Activated CD8-positive, alpha-beta memory T cell treated with anti-CD3 and anti-CD28 coated beads for 1 hour (primary cell): ENCODE measurements at places on chromosomes 13 and 19.

GRCh38 chr19:29886586-29886985 lies 55.5 kb upstream of the URI1 start:
- DNase-seq = no peak

GRCh38 chr13:99962242-99962641 lies 9.3 kb downstream of the ZIC5 start:
- no peak for DNase-seq

DNA sequence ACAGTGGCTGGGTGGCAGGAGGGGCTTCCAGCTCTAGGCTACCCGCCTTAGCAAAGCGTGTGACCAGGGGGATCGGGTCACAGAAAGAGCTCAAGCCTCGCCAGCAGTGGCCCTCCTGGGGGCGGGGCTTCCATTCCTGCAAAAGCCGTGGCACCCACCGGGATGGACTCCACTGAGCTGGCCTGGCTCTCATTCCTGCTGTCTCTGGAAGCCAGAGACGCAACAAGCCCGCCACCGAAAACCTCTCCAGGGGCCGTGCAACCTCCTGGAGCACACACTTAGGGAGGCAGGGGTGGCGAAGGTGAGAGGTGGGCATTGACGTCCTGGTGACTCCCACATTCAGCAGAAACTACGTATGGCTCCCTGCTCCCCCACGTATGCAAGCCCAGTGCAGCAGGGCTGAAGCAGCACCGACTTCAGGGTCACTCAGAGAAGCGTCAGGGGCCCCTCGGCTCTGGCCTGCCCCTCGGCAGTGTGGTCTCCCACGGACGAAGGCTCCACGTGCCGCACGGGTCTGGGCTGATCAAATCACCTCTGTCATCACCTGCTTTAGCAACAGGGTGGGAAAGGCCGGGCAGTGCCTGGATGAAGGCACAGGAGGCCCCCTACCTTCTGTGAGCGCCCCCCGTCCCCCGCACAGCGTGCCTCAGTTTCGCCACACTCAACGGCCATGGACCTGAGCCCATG lies 3.1 kb downstream of the C19orf25 start:
- no peak for DNase-seq

DNA sequence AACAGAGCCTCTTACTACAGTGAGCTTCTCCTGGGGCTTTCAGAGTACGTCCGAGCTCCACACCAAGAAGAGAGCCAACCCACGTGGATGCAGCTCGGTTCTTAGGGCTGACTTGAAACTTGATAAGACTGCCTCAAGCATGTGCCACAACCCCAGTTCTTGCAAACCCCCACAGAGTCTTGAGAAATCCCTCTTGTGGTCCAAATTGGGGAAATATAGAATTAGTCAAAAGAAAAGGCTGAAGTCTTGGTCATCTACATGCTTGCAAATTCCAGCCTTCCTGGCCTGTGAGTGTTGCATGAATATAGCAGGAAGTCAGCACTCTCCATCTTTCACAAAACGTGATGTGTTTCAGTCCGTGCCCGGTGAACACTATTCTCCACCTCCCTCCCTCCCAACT lies 95.2 kb downstream of the GGACT start:
- DNase-seq = no peak

DNA sequence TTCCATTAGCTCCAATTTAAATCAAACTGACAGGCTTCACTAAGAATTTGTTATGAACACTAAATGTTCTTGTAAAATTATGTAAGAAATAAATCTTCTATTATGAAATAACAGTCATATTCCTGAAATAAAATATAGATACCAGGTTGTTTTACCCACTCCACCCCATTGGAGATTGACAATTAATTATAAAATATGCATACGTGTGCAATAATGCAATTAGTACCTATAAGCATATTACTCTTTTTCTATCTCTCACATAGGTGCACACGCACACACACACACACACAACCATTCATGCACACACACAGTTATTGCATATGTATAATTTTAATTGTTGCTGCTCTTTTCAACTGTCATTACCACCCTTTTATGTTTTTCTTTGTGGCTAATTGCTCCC lies 395.7 kb downstream of the SLITRK5 start:
- DNase-seq = no peak

GRCh38 chr13:68522184-68522583 lies 1292.0 kb upstream of the PCDH9 start:
- no peak for DNase-seq

GRCh38 chr19:35468637-35469036 lies 20.6 kb downstream of the FFAR2 start:
- DNase-seq = peak; percentile 46

GRCh38 chr19:38759590-38760003 lies 13.7 kb downstream of the LGALS7 start:
- no peak for DNase-seq

DNA sequence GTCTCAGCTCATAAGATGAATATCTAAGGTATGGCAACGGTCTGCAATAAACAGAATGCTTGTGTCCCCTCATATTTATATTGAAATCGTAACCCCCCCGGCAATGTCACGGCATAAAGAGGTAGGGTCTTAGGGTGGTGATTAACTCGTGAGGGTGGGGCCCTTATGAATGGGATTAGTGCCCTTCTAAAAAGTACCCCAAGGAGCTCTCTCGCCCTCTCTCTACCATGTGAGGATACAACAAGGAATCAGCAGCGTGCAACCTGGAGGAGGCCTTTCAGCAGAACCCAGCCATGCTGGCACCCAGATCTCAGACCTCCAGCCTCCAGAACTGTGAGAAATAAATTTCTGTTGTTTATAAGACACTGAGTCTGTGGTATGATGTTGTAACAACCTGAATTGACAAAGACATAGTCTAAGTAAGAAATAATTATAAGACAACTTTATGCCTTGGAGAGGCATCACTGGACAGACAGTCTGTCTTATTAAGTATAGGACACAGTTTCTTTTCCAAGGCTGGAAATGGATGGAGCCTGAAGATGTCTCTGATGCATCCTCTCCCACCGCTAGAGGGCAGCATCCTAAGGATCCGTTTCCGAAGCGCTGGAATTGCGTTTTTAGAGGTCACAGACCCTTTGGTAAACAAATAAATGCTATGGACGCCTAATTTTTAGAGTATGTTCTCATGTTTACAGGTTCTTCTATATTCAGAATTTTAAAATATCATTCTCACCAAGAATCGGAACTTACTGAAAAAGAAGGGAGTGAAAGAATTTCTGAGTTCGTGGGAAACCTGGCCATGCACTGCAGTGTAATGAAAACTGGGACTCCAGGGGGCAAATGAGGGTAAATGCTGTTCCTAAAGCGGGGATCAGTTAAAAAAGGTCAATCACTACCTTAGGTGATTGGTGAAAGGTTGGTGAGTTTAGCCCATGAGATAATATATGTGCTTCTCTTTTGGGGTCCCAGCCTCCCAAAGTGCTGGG lies 13.3 kb upstream of the LEUTX start:
- DNase-seq = no peak

DNA sequence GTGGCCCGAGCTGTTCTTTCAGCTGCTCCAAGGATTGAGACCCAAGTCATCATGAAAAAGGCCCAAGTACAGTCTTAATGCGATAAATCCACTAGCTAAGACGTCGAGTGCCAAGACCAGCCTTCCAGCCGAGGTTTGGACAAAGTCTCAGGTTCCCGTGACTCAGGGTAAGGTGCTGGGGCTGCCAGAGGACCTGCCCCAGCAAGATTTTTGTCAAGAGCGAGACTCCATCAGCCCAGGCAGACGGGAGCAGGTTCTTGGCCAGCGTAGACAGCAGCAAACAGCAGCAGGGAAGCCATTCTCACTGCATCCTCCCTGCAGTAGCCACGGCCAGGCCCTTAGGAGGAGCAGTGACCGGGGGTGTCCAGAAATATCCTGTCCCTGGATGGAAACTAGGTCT lies 3.4 kb downstream of the FEM1A start:
- no peak for DNase-seq

DNA sequence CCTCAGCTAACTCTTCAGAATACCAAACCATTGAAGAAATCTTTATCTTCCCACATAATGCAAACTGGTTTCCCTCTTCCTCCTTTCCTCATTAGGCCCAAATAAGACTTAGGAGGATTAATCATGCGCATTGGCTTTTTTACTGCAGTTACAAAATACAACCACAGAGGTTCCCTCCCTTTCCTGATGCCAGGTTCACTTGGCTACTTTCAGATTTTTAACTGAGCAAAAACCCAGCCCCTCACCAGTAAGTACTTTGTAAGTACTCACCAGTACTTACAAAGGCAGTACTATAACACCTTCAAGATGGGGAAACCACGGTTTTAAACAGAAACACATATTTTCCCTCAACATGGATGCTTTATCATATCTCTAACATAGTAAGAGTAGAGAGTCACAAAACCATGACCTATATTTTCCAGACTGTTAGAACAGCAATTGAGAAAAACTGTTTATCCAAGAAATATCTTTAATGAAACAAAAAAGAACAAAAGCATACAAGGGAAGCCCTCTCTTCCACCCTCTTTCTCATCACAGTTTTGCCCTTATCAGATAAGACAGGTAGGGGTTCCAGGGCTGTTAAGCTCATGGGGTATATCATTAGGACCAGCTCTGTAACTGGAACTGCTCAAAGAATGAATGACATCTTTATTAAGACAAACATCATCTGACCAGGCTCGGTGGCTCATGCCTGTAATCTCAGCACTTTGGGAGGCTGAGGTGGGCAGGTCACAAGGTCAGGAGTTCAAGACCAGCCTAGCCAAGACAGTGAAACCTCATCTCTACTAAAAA lies 12.7 kb downstream of the FOXO1 start:
- DNase-seq = no peak

- DNase-seq = no peak
Observed at GRCh38 chr13:77372275-77372674, 45.4 kb upstream of the MYCBP2 start.

GRCh38 chr13:106513025-106513983 lies 22.2 kb downstream of the EFNB2 start:
- DNase-seq = no peak

DNA sequence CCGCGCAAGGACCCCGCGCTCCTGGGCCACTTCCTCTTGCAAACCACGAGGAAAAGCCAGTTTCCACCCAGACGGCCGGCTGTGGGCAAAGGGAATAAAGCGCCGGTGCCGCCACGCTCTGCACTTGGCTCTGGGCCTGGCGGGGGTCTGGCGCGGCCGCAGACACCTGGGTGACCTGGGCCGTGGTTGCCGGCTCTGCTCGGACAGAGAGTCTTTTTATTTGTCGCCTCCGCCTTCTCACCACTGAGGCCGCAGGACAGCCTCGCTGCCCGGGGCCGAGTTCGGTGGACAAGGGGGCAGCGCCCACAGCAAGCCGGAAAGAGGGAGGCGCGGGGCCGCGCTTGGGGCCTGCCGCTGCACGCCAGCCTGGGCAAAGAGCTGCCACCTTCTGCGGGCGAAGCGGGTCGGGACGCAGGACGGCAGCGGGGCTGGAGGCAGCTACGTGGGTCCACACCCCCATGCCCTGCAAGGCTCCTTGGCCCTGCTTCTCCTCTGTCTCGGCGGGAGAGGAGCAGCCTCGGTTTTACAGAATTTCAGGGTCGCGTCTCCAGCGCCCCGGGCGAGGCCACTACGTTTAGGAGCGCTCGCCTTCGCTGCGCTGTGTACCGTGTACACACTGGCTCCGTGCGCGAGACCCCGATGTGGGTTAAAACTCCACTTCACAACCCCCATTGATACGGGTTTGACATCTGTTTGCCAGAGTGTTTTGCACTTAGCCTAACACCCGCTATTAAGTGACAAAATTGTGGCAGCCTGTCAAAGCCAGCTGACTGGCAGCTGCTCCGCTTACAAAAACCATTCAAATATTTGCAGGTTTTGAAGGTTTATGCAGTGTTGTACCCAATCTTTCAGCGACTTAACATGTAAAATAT lies 13.0 kb upstream of the SOX1 start:
- no peak for DNase-seq

DNA sequence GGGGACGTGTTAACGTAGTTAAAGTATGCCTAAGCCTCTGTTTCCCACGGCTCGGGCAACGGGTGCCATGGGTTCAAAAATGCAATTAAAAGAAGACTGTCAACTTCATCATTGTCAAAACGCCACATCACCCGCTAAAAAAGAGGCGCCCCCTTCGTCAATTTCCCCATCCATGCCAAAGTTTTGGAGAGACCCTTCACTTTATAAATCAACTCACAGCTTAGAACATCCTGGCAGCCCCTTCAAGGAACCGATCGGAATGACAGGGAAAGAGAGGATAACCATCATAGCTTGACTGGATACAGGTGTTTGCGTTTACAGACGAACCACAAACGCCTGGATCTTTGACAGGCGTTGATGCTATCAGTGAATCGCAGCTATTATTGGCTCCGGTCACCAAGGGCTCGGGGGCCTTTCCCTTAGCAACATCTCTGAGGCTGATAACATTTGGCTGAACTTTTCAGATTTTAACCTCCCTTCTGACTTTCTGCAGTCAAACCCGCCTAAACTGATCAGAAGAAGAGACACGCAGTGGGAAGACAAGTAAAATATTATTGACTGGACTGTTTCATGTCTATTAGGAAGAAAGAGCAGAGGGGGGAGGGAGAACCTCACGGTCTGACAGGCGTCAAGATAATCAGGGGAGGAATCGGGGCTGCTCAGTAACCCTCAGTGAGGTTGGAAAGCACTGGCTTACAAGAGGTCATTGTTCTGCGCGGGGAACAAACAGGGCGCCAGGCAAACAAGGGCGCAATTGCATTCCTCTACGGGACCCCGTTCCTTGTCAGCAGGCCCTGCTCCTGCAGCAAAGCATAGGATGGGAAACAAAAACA lies 322.5 kb upstream of the ZNF507 start:
- no peak for DNase-seq

DNA sequence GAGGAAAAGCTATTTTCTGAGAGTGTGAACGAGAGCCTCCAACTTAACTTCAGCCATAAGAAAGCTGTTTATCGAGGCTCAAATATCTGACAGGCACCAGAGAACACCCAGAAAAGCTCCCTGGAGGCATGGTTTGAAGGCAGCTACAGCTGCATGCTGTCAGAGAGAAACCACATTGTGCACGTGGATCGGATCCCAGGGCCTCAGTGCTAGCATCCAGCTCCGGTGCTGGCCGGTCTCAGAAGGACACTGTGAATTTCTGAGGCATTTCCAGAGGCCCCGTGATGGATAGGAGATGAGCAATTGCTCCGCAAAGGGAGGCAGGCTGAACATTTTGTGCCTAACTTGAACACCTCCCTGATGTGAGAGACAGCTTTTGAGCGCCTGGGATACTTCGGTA lies 315.7 kb downstream of the FGF9 start:
- DNase-seq = no peak

GRCh38 chr19:3969435-3970312 lies 1.2 kb downstream of the DAPK3 start:
- no peak for DNase-seq

DNA sequence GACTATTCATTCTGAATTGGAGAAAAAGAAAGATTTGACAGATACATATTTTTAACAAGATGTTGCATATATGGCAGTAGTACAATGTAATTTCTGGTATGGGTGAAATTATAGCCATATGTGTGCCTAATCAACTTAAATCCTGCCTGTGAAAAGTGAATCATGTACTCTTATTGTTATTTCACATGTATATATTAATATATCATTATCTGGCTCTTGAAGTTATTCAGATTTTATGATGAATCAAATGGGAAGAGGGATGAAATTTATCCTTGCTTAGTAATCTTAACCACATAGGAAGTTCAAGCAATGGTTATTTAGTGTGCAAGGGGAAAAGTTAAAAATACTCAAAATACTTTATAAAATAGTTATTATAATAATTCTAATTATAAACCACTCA lies 80.5 kb downstream of the GPC6 start:
- DNase-seq = no peak
